ENCODE measurements at places on chromosomes 5 and 9.

- DNase-seq: no peak
Observed at GRCh38 chr9:135136991-135137832, 49.7 kb downstream of the OLFM1 start.

DNA sequence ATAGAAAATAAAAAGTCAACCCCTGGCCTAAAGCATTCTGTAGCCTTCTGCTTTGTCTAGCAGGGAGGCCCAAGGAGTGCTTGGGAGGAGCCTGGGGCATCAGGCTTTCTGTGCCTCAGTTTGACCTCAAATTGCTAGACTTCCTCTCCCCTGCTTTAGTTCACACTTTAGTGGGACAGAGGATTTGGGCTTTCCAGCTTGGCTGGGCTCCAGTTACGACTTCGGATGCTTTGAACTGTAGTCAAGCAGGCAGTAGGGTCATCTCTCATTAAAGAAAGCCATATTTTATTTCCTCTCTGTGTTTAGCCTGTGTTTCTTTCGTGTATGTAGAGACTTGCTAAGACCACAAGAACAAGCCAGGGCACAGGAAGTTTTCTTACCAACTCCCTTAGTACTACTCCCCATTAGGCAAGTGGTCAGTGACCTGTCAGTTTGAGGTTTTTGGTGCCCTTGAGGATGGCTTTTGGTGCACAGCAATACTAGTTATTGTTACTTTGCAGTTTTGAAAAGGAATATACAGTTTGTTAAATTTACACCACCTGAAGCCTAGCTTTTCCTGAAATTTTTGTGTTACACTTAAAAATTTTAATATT, 334.7 kb downstream of the NDUFS4 start:
- DNase-seq: no peak

DNA sequence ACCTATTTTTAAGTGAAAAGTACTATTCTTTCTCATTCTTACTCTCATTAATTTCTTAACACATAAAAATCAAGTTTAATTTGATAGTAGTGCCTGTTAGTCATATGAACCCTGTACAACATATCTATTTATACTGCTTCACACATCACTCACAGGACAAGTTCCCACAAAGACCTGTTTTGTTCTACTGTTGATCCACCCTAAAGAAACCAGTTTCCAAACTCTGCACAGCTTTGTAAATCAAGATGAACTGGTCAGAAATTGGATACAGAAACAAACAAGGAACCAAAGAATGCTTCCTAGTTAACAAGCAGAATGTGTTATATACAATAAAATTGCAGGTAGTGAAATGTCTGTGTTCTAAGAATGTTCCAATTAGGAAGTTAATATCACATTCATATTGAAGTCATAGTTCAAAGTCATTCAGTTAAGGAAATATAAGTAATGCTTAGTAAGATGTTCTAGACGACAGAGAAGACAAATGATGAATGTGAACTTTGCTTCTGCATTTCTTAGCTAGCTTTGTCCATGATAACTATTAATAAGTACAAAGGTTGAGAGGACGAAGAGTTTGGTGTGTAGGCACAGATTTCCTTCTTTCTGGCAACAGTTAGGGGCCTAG, 33.4 kb downstream of the C9orf85 start:
- no peak for DNase-seq

DNA sequence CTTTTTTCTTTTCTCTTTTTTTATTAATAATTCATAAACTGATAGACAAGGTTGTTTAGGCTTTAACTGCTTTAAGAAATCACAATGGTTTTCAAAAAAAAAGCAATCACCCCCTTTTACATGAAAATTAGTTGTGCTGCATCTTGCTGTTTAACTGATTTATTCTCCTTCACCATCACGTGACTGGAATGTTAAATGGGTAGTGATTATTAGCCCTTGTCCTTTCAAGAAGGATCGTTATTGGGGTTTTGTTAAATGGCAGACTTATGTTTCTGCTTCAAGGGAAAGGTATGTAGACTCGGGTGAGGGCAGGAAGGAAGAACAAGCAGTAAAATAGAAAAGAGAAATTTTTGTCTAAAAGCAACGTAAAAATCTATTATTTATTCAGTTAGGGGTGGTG, 175.6 kb upstream of the TLE4 start:
- no peak for DNase-seq

- no peak for DNase-seq
Observed at GRCh38 chr9:2697492-2697891, 19.8 kb upstream of the KCNV2 start.

GRCh38 chr9:9751996-9752395, 860.8 kb downstream of the PTPRD start:
- no peak for DNase-seq

- peak; percentile 54 for DNase-seq
Observed at GRCh38 chr5:115985802-115986757, 23.8 kb downstream of the LVRN start.

DNA sequence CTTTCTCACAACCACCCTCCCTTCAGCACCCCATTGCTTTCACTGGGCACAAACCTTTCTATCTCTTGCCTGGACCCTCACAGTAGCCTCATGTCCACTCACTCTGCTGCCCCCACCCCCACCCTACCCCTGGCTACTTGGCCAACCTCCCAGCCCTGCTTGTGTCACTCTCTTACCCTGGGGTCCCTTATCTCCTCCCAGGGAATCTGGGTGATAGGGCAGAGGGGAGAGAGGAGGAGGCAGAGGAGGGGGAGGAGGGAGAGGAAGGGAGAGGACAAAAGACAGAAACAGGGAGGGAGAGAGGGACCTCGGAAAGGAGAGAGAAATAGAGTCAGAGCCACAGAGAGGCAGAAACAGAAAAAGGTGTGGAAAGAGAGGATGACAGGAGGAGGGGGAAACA, 25.0 kb upstream of the KIF12 start:
- no peak for DNase-seq

- DNase-seq: peak; percentile 32
Observed at GRCh38 chr9:99385814-99386279, 163.8 kb downstream of the SEC61B start.

DNA sequence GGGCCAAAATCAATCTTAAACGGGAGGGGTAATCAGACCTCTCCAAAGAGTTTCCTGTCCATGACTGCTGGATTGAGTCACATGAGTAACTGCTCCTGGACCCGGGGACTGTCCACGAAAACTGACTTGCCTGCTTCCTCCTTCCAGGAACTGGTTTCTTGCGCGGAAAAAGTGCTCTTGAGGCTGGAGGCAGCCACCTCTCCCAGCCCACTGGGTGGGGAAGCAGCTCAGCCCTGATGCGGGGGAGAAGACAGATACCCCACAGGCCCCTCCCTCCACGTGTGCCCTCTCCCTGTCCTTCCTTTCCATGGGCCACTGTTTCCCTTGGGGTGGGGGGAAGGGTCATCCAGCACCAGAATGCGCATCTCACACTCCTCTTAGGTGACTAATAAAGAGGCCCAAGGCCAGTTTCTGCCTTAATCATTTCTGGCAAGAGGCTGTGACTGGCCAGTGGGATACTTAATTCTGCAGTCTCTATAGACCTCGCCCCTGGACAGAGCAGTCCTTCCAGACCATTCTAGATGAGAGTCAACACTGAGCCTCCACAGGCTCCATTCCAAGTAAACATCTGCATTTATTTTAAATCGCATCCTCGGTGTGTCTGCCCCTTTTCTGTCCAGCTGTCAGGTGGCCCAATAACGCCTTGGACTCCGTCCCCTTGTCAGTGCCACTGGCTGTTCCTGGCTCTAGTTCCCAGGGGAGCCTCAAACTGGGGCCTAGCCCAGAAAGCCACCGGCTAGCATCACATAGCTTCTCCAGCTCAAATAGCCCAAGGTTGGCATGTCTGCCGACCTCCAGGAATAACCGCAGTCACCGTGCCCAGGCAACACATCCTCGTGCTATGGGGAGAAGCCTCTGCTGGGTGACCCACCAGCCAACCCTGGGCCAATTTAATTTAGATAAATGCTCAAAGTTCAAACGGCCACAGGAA, 12.0 kb downstream of the REXO4 start:
- no peak for DNase-seq

GRCh38 chr9:92332577-92333281, 7.0 kb downstream of the CENPP start:
- no peak for DNase-seq

DNA sequence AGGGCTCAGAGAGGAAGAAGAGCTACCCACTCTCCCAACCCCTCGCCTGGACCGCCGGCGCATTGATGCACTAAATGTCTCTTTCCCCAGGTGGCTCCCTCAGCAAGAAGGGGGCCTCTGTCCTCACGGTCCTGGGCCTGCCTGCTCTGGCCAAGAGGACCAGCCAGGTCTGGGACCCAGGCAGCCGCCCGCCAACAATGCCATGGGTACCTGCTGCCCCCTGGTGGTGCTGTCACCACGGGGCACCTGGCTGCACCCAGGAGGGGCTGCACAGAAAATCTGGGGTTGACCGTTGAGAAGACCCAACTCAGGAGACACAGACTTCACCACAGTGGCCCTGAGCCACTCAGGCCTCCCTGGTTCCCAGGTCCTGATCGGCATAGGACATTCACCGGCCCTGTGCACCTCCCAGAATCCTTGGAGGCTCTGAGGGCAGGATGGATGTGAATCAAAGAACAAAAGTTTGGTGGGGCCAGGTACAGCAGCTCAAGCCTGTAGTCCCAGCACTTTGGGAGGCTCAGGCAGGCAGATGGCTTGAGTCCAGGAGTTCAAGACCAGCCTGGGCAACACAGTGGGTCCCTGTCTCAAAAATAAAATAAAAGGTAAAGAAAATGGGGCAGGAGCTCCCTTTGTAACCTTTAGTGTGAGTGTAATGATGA, 2.4 kb upstream of the VAV2 start:
- no peak for DNase-seq

DNA sequence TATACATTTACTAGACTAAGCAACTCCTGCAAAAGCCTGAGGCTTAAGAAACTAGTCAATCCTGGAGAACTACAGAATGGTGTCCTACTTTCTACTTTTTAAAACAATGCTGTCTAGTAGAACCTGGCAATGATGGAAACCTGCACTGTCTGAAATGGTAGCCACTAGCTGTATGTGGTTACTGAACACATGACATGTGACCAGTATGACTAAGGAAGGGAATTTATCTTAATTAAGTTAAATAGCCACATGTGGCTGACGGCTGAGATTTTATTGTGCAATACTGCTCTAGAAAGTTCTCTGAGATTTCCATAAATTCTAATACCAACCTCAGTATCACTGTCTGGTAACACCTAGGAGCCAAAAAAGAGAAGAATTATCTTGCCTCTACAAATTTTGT, 44.9 kb upstream of the RAPGEF6 start:
- DNase-seq: peak; percentile 55

GRCh38 chr5:111853748-111854147, 96.8 kb upstream of the NREP start:
- DNase-seq: peak; percentile 26

DNA sequence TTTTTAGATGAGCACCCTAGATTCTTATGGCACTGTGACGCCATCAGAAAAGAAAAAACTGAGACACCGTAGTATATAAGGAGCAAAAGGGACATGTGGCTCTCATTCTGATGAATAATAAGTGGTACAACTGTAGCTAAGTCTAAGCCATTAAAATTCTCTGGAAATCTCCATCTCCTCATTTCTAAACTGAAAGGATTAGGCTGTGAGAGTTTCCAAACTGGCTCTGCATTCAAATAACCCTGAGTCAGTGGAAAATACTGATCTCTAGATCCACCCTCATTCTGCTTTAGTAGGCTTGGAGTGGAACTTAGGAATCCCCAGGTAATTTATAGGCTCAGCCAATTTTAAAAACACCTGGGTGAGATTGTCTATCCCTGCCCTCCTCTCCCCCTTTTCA, 28.5 kb downstream of the PTAR1 start:
- DNase-seq: no peak

GRCh38 chr9:116304761-116305160, 151.2 kb downstream of the PAPPA start:
- no peak for DNase-seq

DNA sequence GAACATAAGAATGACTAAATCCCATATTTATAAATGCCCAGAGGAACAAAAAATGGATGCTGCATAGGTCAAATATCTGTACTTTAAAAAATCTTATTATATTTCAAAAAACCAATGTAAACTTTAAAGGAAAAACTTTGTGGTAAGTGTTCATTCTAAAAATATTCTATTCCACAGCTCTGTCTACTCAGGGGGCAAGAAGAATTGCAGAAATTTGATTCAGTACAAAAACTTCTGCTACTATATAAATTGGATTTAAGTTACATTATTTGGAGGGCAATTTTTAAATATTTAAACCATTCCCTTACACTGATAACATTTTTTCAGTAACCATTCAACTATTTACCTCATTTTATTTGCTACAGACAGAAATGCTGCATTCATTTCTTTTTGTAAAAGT, 32.1 kb downstream of the NFIB start:
- no peak for DNase-seq

- DNase-seq: no peak
Observed at GRCh38 chr9:37951671-37952449, 47.9 kb upstream of the SLC25A51 start.

DNA sequence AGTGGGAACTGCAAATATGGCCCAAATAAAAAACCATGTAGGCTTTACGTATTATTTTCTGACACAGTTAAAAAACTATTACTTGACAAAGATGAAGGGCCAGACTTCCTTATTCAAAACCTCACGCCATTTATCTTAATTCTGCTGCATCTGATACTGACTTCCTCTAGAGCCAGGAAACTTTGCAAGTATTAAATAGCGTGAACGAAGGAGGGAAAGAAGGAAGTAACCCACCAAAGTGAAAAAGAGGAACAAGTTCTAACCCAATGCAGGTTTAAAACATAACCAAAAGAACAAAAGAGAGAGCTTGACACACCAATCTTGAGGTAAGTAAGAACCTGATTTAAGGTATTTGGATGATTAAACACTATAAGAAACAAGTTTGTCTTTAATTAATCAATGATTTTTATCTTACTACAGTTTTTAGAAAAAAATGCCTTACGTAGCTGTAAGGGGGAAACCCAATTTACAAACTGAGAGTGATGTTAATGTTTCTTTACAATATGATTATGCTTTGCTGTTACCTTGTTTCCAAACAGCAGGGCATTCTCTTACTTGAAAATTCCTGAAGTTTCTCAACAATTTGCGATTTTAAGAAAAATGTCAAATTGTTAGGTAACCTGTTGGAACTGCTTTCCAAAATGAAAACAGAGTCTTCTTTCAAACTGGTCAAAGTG, at the start of gene GAPT:
Gene GAPT (plus strand): TSS at position 220 of the 677 bp plus-strand sequence. CDS start 3,102 bp downstream, outside the sequence.
- no peak for DNase-seq

GRCh38 chr9:35675732-35676392, 2.1 kb downstream of the CA9 start:
- no peak for DNase-seq

DNA sequence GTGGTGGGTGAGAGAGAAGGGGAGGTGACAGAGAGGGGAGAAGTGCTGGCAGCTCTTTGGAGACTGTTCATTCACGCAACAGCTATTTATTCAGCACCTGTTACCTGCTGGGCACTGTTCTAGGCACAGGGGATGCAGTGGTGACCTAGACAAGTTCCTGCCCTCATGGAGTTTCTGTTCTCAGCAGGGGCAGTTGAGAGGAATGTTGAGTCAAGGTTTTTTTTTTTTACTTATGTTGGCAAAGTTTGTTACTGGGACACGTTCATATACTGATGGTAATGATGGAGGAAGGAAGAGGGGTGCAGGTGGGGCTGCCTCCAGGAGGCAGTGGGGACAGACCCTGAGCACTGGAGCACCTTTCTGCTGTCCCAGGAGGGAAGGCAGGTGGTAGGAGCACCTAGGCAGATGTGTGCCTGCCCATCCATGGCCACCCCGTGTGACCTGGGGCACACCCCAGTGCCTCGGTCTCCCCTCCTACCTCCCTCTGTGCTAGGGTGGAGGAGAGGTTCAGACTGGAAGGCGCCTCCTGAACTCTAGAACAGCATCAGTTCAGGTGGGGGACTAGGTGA, 49.4 kb upstream of the SLC25A51 start:
- DNase-seq: no peak

Data from fibroblast of skin of left biceps (primary cell).